Activated CD8-positive, alpha-beta memory T cell treated with anti-CD3 and anti-CD28 coated beads for 1 hour (primary cell): ENCODE measurements at places on chromosomes 7 and 10.

GRCh38 chr10:47379901-47380300 is 4.2 kb downstream of the ZNF488 start:
- no peak for DNase-seq

GRCh38 chr10:49519717-49520116 is 19.2 kb downstream of the ERCC6 start:
- DNase-seq: no peak

GRCh38 chr7:20144801-20145200 is 72.4 kb downstream of the MACC1 start:
- DNase-seq: no peak

DNA sequence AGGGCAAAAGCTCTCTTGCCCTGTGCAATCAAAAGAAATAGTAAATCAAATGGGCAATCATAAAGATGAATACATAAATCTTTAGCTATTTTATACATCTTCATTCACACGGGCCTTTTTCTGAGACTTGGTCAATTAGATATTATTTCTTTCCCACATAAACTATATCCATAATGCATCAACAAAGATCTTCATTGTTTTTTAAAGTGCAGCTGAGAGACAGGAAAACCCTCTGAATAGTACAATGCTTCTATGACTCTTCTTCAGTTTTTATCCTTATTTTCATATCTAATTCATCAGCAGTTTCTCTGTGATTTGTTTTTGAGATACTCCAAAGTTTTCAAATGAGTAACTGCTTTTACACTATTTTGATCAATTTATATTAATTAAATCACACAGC is 25.5 kb downstream of the LARP4B start:
- no peak for DNase-seq

GRCh38 chr7:139252451-139252850 is 21.4 kb downstream of the UBN2 start:
- DNase-seq: no peak

- no peak for DNase-seq
Measured at GRCh38 chr7:93004906-93005305, 112.9 kb downstream of the SAMD9 start.

GRCh38 chr10:17888189-17888588 is 63.5 kb upstream of the SLC39A12 start:
- no peak for DNase-seq

DNA sequence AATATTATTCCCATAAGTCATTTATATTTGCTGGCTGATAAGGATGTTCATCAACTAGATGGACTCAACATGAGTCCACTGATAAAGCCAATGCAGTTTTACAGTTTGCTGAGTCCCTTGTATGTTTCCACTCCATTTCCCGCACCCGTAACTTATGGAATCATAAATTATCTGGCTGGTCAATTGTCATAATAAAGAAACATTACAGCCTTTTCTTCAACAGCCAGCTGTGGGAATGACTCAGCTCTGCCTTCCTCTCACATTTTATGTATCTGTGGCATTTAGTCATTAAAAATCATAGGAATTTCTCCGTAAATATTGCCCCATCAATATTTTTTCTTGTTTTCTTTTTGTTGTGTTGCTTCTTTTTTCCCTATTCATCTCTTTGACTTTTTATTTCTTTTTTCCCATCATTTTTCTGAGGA is 22.3 kb upstream of the TMEM26 start:
- no peak for DNase-seq

DNA sequence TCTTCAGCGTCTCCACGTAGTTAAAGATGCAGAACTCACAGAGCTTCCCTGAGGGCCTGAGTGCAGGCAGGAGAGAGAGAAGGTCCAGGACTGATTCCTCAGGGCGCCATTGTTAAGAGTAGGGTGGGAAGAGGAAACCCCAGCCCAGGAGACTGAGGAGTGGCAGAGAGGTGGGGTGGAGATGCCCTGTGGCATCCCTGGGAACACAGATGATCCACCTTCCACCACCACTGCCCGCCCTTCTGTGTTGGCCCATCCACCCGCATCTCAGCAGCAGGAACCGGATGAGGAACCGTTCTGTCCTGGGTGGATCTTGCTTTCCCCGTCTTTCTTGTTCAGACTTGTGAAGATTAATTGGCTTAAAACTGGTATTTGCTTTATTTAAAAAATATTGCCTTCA is 48.3 kb downstream of the PFKP start:
- no peak for DNase-seq

GRCh38 chr7:157402388-157402703 is 65.5 kb downstream of the DNAJB6 start:
- DNase-seq: no peak

GRCh38 chr10:69065406-69066361 is 22.2 kb upstream of the SRGN start:
- no peak for DNase-seq

DNA sequence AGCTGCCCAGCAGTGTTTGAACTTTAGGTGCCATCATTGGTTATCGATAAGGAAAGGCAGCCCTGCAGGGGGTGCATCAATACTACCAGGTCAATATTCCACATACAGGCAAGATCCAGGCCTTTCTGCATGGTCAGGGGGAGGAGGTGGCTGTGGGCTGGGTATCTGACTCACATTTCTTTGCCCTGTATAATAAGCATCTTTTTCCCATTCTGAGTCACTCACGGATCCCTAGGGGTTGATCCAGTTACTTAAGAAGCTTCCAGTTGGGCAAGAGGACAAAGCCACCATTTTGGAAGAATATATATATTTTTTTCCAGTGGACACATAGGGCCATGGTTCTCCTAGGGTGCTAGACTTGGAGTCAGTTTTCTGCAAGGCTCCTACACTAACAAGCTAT is 114.2 kb upstream of the HABP2 start:
- DNase-seq: no peak

GRCh38 chr7:34022626-34023025 is 117.3 kb downstream of the BMPER start:
- DNase-seq: no peak

DNA sequence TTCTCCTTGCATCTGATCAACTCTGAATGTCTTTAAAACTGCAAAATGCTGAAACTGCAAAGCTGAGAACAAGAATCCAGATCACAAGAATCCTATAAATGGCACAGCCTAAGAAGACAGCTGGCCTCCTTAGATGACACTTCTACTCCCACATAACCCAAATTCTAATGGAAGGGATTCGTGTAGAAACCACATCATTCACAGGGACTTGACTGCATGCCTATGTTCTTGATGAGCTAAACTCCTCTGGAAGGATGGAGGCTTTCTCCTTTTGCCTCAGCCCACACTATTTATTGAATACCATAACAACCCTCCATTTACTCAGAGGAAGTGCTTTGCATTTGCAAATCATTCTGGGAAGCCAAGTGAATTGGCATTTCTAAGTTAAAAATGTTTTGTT is 252.5 kb upstream of the VWC2 start:
- DNase-seq: no peak

DNA sequence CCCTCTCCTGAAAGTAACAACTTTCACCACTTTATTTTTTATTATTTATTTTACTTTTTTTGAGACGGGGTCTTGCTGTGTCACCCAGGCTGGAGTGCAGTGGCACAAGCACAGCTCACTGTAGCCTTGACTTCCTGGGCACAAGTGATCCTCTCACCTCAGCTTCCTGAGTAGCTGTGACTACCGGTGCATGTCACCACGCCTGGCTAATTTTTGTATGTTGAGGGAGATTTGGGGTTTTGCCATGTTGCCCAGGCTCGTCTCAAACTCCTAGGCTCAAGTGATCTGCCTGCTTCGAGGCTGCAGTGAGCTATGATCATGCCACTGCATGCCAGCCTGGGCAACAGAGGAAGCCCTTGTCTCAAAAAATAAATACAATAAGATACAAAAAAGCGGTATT is 14.9 kb upstream of the SLIT1 start:
- DNase-seq: no peak

DNA sequence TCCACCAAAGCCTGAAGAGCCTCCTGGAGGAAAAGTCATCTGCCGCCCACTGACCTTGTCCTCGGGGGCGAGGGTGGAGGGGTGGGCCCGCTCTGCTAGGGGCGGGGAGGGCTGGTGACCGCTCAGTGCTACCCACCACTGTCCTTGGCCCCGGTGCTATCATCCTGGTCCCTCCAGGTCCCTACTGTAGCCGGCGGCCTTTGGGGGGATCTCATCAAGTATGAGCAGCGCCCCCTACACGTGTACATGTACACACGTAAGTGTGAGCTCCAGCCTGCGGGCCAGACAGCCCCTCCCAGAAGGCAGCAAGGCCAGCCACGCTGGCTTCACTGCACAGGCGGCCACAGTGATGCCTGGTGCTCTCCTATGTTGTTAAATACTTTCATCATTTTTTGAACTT is 19.6 kb downstream of the TTYH3 start:
- DNase-seq: no peak

GRCh38 chr7:39465055-39465929 is 100.9 kb upstream of the YAE1 start:
- peak; percentile 2 for DNase-seq

DNA sequence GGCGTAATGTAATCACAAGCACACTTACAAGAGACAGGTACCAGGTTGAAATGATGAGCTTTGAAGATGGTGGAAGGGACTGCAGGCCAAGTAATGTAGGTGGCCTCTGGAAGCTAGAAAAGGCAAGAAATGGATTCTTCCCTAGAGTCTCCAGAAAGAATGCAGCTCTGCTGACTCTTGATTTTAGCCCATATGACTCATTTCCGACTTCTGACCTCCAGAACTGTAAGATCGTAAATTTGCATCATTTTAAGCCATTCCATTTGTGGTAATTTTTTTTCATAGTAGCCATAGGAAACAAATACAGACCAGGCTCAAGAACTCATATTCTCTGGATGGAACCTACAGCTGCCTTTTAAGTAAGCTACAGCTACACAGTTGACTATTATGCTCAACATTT is 315.5 kb downstream of the MAGI2 start:
- no peak for DNase-seq

- no peak for DNase-seq
Measured at GRCh38 chr7:44175730-44176129, 13.5 kb downstream of the GCK start.

- no peak for DNase-seq
Measured at GRCh38 chr7:51591223-51591622, 274.6 kb upstream of the COBL start.

GRCh38 chr10:21797984-21798765 is 205.4 kb downstream of the DNAJC1 start:
- no peak for DNase-seq

- no peak for DNase-seq
Measured at GRCh38 chr7:109354552-109354951, 784.9 kb downstream of the DNAJB9 start.

- DNase-seq: no peak
Measured at GRCh38 chr10:78520737-78521430, 487.2 kb downstream of the RPS24 start.

GRCh38 chr10:61642676-61643075 is 20.1 kb upstream of the CABCOCO1 start:
- DNase-seq: no peak

- no peak for DNase-seq
Measured at GRCh38 chr7:70571403-70571934, 560.5 kb upstream of the GALNT17 start.

DNA sequence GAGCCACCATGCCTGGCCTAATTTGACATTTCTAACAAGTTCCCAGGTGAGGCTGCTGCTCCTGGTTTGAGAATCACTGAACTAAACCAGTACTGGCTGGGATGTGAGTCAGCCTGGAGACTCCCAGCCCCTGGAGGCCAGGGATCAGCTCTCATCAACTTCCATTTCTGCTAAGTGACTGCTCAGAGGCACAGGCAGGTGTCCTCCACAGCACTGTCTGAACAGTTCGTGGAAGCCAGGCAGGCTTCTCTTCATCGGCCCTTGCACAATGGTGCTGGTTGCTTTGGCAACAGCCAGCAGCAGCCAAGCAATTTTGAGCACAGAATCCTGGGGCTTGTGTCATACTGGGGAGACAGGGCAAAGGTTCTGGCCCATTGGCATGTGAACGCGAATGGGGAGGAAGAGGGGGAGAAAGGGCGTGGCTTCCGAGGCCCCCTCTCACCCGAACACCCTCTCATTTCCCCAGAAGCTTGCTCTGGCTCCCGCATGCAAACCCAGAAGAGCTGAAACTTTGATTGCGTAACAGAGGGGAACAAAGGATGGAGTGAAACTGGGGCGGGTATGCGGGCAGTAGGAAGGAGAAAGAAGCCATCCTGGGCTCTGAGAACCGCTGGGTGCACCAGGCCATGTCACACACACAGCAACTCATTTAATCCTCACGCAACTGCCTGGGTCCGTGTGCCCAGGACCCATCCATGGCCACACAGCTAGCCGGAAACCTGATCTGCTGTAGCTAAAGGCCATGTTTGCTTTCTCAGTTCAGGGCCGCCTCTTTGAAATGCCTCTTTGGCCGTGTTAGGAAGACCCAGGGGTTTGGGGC is 9.0 kb upstream of the POR start:
- DNase-seq: no peak

DNA sequence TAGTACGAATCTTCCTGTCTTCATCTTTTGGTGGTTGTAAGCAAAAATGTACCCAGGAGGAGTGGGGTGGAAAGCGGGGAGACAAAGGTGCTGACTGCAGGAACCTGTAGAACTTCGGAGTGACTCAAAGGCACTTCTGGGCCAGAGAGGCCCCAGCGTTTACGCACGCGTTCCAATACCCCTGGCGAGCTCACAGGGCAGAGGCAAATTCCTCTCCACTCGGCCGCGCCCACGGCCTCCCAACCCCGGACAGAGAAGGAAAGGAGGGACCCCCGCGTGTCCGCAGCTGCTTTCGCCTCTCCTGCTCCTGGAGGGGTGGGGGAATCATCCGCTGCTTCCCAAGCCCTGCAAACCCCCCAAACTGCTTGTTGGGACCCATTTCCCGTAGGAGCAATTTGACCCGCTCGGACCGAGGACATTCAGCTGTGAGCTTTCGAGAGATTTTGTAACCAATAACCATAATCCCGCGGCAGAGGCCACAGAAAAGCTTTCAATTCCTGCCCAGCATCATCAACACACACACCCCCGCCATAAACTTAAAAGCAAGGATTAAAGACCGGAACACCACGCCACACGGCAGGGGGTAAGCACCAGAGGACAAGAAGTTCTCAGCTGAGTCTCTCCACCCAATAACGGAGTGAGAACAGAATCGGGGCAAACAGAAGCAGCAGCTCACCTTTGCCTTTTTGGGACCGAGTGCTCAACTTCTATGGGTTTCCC is 2.3 kb downstream of the IGF2BP3 start:
- no peak for DNase-seq

DNA sequence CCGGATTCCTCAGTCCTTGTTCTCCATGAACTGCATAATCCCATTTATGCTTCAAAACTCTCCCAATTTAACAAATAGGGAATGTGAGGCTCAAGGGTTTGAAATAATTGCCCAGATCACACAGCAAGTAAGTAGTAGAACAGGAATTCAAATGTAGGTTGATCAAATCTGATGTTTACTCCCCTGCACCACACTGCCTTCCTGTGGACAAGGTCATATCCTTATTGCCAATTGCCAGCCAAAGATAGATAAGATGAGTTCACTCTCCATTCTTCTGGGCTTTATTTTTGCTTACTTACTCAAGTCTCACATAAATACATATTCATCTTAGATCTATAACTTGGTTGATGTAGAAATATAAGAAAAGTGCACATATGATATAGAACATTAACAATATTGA is 435.2 kb upstream of the ETV1 start:
- DNase-seq: no peak

GRCh38 chr10:26863351-26864076 is 2.8 kb upstream of the ABI1 start:
- DNase-seq: no peak

GRCh38 chr7:114959931-114960330 is 38.0 kb downstream of the MDFIC start:
- no peak for DNase-seq

- DNase-seq: no peak
Measured at GRCh38 chr7:82506208-82506607, 62.6 kb upstream of the CACNA2D1 start.
